ENCODE measurements at places on chromosomes 4 and X.
A peak's percentile ranks its signal among the peaks of the same experiment; 100 is the strongest.

- DNase-seq: no peak
Measured at GRCh38 chrX:80511969-80512760, 91.9 kb downstream of the TENT5D start.

DNA sequence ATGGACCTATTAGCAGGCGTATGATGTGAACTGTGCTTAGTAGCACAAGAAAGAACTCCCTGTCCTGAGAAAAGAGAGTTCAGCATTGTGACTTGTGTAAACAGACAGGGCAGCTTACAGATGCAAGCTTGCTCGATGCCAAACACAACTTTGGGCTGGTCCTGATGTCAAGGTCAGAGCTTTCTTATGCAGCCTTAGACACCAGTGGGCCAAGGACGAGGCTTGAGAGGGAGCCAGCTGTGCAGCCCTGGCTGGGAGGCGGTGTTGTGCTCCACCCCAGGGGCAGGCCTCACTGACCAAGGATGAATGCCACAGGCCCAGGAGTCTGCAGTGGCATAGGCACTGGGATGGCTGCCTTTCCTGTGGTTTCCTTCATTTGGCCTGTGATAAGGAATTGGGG, 35.4 kb downstream of the JADE1 start:
- DNase-seq: no peak

DNA sequence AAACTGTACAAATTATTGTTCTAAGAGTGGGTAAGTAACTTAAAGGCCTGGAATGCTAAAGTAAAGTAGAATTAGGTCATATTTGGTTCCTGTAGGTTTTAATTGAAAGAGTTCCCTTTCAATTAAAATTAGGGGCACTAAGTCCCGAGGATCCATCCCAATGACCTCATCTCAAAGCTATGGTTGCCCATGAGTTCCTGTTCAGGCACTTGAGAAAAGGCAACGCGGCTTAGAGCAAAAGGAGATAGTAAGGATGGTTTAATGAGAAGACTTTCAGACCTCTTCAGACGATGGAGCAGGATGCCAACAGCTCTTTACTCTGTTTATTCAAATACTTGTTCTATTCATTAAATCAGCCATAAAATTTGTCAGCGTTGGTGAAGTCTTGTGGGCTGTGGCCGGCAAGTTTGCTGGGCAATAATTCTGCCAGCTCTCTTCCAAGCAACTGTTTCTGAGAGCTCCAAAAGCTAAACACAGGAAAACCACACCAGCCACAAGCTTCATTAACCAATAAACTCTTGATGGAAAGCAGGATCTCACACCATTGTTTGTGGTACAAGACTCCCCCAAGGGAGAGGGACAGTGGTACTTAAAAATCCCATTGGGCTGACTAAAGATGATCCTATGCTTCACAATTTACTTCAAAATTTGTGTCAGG, 167.4 kb downstream of the COL4A6 start:
- DNase-seq: no peak

DNA sequence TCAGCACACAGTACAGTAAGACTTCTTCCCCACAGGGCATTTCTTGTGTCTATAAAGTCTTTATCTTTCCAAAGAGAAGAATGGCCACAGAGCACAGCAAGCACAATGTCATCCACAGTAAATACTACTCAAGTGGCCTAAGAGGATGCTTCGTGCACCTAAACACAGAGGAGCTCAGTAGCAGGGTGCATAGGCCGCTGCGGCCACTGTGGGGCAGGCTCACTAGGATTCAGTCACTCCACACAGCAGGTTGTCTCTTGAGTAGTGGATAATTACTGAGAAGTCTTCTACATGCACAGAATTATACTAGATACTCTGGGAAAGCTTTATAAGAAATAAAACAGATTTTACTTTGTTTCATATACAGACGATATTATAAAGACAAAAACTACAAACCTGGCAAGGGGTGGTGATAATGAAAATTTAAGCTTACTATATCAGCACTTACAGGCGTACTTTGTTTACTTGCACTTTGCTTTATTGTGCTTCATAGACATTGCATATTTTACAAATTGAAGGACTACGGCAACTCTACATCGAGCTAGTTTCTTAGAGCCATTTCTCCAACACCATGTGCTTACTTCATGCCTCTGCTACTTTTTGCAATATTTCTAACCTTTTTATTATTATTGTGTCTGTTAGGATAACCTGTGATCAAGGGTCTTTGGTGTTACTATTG, 78.5 kb downstream of the PRDM5 start:
- DNase-seq: no peak

DNA sequence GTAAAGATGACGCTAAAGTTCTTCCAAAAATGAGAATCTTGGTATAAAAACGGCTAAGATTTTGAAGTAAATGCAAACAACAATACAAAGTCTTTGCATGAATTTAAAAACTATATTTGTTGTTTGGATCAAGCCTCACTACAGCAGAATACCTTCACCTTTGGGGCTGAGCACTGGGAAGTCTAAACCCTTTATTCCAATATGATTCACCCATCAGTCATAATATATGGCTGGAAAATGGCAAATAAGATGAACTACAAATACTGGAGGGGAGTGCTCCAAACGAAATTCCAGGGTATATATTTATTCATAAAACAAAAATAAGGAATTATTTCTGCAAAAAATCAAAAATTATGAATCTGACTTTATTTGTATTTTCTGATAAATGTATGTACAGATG, 138.4 kb downstream of the SCFD2 start:
- DNase-seq: no peak

DNA sequence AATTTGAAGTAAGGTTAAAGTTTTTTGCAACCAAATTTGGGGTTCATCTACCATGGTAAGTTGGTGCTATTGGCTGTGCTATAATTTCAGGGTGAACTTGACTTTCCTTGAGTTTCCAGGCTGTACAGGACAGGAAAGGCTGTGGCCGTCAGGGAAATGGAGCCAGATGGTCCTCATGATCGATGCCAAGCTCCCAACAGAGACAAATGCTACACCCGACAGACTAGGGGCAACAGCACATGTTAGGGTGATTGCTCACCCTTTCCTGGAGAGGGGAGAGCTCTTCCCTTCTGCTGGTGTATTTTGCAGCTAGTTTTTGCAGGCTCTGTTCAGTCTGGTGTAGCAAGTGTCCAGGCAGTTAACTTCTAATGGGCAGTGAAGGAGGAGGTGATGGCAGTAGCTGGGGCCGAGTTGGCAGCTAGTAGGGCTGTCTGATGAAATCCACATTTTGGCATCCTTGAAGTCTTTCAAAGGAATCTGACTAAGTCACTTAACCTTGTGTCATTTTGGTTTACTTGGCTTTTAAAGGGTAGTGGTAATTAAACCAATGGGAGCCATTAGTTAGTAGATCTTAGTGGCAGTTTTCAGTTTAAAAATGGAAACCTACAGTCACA, 47.8 kb downstream of the GAB1 start:
- DNase-seq: no peak

GRCh38 chrX:56783450-56783831, 54.4 kb downstream of the NBDY start:
- DNase-seq: no peak

- DNase-seq: no peak
Measured at GRCh38 chr4:41734371-41734770, 14.2 kb downstream of the PHOX2B start.

- no peak for DNase-seq
Measured at GRCh38 chr4:153649572-153649991, 34.5 kb upstream of the TLR2 start.

DNA sequence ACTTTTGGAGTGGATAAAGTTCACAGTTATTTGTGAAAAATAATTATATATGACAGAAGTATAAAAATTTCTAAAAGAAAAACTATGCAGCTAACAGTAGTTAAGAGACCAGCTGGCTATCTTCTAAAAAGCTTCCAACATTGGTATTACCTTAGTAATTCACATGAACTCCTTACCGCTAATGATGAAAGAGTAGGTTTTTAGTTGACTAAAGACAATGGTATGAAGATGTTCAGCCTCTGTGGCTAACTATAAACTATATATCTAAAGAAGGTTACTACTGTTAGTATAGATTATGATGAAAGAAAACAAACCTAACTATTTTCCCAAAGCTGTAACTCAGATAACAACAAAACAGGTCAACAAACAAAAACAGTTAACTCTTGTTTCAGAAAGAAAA, 10.4 kb downstream of the CCNI start:
- no peak for DNase-seq

DNA sequence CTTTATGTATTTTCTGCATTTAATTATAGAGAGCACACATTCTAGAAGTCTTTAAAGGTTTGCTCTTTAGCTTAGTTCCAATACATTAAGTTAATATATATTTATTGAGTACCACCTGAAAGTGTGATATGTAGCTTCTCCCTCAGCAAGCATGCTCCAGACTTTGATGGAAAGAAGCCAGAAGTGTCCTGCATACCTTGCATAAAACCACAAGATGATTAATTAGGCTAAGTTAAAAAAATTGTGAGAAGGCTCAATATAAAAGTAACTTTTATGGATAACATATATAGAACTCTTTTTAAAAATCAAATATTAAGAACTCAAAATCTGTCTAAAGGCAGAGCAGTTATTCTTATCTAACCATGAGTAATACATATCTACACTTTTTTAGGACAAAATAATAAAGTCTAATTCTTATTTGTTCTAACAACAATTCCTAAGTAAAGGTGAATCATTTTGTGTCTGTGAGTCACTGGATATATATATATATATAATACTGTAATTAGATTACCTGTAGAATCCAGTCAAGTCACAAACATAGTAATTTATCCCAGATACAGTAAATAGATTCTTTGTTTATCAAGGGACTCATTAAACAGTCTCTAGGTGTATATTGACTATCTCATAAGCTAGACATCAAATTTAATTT, 51.2 kb downstream of the INTS12 start:
- DNase-seq: no peak

- peak; percentile 51 for DNase-seq
Measured at GRCh38 chrX:104136241-104137019, 20.4 kb downstream of the SLC25A53 start.

DNA sequence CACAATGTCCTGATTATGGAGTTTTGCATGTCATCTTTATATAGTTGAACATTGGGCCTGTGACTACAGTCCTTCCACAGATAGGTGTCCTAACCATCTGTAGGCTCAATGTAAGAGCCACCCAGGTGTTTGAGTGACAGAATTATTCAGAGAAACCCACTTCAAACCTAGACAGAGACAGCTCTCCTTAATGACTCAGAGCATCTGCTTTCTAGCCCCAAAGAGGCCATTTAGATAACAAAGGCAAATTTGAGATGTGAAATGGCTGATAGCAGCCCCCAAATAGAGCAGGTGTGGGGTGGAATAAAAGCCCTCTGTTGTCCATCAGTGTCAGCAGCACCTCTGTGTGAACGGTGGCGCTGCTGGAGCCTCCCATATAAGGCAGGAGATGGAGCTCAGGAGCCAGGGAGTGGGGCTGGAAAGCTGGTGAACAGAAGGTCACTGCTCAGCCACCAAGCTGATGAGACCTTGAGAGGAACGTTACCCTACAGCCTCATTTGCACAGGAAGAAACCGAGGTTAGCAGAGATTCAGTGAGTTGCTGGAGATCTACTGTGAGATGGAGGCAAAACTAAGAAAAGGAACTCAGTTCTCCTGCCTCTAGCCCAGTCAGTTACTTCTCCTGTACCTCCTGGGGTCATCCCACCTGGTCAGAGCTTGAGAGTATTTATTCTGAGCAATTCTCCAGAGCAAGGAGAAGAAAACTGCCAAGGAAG, 153.3 kb upstream of the LNX1 start:
- no peak for DNase-seq

GRCh38 chr4:86152454-86152853, 207.4 kb downstream of the MAPK10 start:
- DNase-seq: no peak

- DNase-seq: no peak
Measured at GRCh38 chrX:40465735-40466551, 114.8 kb upstream of the ATP6AP2 start.

- DNase-seq: no peak
Measured at GRCh38 chr4:815464-816146, 10.3 kb downstream of the CPLX1 start.

- DNase-seq: no peak
Measured at GRCh38 chrX:64192040-64192439, 13.5 kb downstream of the AMER1 start.

GRCh38 chr4:105666693-105667092, 41.8 kb downstream of the INTS12 start:
- no peak for DNase-seq

DNA sequence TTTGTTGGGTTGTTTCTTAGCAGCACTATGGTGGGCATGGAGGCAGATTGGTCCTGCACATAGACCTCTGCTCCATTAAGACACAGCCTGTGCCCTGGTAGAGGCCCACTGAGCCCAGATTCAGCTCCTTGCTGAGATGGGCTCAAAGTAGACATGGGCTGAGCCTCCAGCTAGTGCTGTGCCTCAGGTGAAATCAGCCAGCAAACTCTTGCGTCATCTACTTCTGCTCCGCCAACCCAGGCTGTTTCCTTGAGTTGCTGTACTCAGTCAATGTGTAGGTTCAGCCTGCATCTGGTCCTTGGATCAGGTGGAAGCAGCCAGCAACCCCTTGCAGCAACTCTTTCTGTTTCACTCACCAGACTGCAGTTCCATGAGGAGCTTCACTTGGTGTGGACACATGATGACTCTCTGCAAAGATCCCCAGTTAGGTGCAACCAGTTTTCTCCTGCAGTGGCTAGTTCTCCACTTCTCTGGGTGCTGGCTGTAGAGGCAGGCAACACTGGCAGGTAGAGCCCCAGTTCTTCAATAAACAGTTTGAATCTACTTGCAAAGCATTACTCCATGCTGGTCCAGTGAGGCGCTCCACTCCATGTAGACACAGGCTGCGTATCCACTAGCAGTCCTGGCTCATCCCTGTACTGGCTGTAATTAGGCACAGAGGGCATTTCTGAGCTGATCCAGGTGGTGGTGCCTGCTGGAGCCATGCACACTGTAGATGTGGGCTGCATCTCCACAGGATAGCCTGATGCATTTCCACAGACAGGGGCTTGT, 199.0 kb upstream of the MAMLD1 start:
- no peak for DNase-seq

DNA sequence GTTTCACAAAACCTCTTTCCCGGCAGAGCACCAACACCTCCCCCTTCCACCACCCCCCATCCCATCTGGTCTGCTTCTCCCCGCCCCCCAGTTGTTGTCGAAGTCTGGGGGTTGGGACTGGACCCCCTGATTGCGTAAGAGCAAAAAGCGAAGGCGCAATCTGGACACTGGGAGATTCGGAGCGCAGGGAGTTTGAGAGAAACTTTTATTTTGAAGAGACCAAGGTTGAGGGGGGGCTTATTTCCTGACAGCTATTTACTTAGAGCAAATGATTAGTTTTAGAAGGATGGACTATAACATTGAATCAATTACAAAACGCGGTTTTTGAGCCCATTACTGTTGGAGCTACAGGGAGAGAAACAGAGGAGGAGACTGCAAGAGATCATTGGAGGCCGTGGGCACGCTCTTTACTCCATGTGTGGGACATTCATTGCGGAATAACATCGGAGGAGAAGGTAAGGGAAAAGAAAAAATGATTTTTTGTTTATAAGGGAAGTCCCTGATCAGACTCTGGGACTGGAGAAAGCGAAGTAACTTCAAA, at the start of gene PDGFRA:
PDGFRA (plus strand) TSS at position 333 of the 541 bp plus-strand sequence. CDS start 29,476 bp downstream, outside the sequence.
- no peak for DNase-seq

GRCh38 chr4:6840062-6840976, 57.8 kb downstream of the KIAA0232 start:
- no peak for DNase-seq

GRCh38 chrX:13307041-13307440, 12.8 kb downstream of the ATXN3L start:
- no peak for DNase-seq

Measured in stimulated activated CD4-positive, alpha-beta T cell treated with anti-CD3 and anti-CD28 coated beads, Interleukin-12 subunit alpha, Interleukin-12 subunit beta, amount 100 ng/mL, for 48 hours (primary cell).